ENCODE measurements at places on chromosomes 2 and 18.

DNA sequence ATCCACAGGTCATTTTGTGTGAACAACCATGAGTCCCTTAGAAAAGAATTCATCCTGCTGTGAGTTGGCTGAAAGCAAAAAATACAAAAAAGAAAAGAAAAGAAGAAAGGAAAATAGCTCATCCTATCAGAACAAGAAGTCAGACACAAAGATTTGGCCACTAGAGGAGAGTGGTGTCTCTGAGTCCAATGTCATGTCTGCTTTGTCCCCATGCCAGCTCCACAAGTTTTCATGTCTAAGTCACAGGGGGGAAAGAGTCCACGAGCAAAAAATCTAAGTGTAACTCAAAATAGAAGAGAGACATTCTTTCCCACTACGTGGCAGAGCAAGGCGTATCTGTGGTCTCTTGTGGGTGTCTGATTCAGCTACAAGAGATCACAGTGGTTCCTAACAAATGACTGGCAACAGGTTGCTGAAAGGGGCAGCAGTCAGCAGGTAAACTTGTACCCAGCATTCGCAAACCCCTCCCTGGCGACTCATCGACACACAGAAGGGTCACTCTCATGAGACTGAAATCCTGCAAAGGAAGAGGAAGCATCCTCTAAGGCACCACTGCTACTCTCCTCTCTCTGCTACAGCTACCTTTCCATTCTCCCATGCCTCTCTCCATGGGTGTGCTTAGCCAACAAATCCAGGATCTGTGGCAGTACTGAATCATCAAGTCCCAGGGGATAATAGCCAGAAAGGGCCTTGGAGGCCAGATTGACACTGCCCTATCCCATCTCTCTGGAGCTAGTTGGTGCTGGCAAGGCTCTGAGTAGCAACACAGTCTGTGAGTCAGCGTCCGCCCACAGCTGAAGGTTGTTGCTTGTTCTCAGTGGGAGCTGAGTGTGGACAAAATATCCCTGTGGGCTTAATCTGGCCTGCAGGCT, 123.0 kb upstream of the SLC39A10 start:
- peak; percentile 21 for DNase-seq

GRCh38 chr2:113013336-113013661, 8.0 kb downstream of the IL36A start:
- no peak for DNase-seq

GRCh38 chr2:223696719-223697118, 94.6 kb upstream of the SCG2 start:
- DNase-seq = no peak

DNA sequence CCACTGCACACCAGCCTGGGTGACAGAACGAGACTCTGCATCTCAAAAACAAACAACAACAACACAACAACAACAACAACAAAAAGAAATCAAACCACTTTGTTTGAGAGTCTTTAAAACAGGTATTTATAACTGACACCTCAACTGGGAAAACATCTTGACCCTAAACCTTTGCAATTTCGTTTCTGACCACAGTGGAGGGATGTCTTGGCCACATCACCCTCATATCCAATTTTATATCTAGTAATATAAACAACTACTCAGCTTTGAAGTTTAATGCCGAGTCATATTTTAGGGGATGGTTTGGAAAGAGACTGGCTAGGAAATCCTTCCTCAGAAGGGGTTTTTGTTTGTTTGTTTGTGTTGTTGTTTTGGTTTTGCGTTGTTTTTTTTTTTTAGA, 37.8 kb upstream of the RMDN2 start:
- no peak for DNase-seq

- DNase-seq = no peak
Observed at GRCh38 chr2:202355993-202356505, 20.1 kb upstream of the BMPR2 start.

DNA sequence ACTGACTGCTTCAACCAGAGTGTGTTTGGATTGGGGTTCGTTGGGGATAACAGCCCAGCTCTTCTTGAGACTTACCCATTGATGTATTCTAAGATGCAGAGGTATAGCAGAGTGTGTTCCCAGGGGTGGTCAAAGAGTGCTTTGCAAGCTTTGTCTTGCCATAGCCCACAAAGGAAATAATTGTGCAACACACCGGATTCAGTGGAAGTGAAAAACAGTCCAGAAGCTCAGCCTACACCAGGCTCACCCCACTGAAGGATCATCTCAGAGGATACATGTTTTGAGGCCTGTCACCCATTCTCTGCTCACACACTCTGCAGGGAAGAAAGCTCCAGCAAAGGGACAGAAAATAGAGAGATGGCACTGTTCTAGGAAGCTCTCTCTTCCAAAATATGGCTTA, 9.6 kb downstream of the CACNB4 start:
- DNase-seq = no peak

GRCh38 chr2:155431004-155431507, 732.6 kb downstream of the KCNJ3 start:
- no peak for DNase-seq

GRCh38 chr2:145260081-145260480, 740.2 kb upstream of the ZEB2 start:
- no peak for DNase-seq

GRCh38 chr2:230589497-230590015, 123.1 kb upstream of the CAB39 start:
- DNase-seq = no peak

DNA sequence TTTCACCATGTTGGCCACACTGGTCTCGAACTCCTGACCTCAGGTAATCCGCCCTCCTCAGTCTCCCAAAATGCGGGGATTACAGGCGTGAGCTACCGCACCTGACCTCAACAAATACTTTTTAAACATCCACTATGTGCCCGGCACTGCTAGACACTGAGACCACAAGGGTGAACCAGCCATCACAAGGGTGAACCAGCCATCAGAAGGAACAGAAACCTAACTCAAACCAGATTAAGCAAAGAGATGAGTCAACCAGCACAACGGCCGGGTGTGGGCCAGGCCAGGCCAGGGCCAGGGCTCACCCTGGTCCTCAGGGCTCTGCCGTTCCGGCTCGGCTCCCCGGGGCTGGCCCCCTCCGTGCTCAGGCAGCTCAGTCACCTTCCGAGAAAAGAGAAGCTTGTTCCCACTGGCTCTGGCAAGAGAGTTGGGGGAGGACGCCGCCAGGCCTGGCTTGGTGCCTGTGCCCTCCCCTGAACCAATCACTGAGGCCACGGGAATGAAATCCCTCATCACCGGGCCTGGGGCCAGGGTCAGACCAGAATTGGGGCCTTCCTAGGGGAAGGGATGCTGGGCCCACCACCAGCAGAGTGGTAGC, 4.4 kb downstream of the TEX44 start:
- no peak for DNase-seq

- DNase-seq = no peak
Observed at GRCh38 chr2:29307519-29307918, 192.3 kb downstream of the CLIP4 start.

- no peak for DNase-seq
Observed at GRCh38 chr2:113273027-113273551, 5.6 kb downstream of the PAX8 start.

DNA sequence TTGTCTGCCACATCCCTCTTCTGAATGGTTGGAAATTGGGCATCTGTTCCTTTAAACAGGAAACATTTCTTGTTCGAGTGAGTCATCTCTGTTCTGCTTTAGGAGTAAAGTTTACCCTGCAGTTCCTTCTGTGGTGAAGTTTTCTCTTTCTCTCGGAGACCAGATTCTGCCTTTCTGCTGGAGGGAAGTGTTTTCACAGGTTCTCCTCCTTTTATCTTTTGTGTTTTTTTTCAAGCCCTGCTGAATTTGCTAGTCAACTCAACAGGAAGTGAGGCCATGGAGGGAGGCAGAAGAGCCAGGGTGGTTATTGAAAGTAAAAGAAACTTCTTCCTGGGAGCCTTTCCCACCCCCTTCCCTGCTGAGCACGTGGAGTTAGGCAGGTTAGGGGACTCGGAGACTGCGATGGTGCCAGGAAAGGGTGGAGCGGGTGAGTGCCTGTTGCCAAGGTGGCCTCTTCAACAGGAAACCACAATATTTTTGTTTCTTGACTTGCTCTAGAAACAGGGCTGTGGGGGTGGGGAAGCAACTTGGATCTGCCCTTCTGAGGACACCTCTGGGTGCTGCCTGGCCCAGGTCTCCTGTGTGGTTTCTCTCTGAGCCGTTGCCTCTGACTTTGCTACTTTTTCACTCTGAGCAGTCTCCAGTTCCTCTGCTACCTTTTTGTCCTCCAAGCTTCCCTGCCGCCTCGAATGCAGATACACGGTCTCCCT, 2.2 kb upstream of the CASP8 start:
- DNase-seq = peak; percentile 86

- no peak for DNase-seq
Observed at GRCh38 chr2:39433586-39434195, 3.4 kb downstream of the MAP4K3 start.

- no peak for DNase-seq
Observed at GRCh38 chr18:25985707-25986394, 104.6 kb downstream of the SS18 start.

- DNase-seq = no peak
Observed at GRCh38 chr2:3785220-3785889, 82.0 kb downstream of the DCDC2C start.

GRCh38 chr18:56199580-56200330, 438.6 kb downstream of the TXNL1 start:
- DNase-seq = no peak

GRCh38 chr2:130289780-130290179, 52.9 kb upstream of the IMP4 start:
- DNase-seq = no peak

DNA sequence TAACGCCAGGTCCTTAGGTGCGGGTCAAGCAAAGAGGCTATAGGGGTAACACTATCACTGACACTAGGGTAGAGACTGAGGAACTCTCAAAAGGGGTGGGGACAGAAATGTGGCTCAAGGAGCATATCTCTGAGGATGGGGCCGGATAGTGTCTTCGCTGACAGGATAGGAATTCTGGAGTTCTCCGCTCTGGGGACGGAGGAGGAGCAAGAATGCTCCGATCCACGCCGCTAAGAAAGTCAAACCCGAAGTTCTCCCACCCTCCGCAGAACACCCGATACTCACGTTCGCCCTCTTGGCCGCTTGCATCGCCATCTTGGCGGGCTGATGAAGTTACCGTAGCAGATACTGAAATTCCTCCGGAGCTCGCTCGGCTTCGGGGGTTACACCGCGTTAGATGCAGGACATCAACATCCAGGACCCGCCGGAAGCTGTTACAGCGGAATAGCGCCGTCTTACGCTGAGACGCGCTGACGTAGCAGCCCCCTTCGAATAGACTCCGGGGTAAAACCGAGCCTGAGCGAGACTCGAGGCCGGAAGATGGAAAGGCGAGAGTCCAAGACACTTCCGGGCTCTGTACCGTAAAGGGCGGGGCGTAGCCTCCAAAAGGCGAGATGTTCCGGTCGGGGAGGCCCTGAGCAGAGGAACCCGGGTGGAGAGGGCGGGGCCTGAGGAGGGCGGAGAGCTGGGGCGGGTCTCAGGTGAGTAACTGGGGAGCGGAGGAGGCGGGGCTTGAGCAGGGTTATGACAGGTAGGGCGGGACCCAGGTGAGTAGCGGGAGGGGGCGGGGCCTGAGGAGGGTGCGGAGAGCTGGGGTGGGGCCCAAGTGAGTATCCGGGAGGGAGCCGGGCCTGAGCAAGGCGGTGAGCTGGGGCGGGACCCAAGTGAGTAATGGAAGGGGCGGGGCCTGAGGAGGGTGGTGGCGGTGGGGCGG, at the start of gene SF3B6:
TSS of gene SF3B6 (minus strand) at position 412 of the 934 bp plus-strand sequence. CDS start at position 315, 97 bp downstream.
- DNase-seq = peak; percentile 99

DNA sequence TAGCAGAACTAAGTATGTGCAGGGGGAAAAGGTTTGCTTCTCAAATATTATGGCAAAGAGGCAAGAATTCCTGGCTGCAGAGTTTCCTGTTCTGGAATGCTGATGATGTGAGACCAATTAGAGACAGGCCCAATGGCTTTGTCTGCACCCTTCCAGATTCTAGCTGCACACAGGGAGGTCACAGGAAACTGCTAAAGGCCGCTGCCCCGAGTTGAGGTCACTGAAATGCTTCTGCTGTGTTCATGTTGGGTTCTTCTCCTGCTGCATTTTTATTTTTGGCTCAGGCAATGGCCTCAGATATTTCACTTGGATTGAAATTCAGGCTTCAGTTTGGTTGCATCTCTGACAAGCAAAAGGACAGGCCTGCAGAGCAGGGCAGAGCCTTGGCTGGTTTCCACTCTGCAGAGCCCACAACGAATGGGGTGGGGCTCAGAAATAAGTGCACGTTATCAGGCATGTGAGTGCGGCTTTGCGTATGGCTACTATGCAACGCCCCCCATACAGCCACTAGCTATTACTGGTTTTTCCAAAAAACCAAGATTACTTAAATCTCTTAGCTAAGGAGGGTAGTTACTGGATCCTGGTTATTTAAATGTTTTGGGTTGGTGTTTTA, 66.9 kb upstream of the FZD5 start:
- no peak for DNase-seq

DNA sequence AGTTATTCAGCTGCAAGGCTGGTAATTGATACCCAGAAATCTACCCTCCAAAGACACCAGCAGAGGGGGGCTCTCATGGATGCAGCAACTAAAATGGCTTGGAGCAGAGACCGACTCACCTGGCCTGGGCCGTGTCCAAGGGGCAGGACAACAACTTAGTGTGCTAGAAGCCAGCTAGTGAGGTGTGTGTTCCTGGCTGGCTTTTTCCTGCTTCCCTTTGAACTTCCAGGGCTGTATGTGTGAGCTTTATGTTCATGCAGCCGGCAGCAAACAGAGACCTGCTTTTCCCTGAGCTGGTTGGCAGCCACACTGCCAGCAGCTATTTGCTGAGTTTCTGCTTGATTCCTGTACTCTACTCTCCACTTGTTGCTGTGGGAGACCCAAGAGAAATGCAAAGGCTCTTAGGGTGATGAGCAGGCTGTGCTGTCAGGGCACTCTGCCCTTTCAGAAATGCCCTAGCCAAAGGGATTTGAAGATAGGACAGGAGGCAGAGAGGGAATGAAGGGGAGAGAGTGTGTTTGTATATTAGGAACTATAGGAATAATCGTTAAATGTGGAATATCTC, 23.7 kb upstream of the GRP start:
- DNase-seq = no peak

Measured in activated CD4-positive, CD25-positive, alpha-beta regulatory T cell treated with anti-CD3 and anti-CD28 coated beads, Interleukin-2, amount 50 U/mL, for 16 hours (primary cell).